ENCODE measurements at places on chromosomes 12 and 14.

GRCh38 chr12:20305470-20305869, 62.9 kb upstream of the PDE3A start:
- no peak for DNase-seq

DNA sequence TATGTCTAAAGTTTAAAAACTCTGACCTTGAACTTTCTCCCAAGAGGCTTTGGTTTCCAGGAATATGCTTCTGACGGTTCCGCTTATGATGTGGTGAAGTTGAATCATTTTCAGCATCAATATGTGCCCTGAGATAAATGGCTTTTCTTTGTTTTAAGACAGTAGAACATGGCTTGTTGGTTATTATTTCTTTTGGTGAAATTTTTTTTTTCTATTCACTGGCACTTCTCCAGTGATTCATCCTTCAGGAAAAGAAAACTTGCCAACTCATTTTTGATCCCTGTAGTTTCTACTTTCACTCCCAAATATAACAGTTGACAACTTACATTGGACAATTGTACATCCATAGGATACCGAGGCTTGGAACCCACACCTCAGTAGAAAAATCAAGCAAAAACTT, 1301.2 kb upstream of the FLRT2 start:
- DNase-seq, result no peak

DNA sequence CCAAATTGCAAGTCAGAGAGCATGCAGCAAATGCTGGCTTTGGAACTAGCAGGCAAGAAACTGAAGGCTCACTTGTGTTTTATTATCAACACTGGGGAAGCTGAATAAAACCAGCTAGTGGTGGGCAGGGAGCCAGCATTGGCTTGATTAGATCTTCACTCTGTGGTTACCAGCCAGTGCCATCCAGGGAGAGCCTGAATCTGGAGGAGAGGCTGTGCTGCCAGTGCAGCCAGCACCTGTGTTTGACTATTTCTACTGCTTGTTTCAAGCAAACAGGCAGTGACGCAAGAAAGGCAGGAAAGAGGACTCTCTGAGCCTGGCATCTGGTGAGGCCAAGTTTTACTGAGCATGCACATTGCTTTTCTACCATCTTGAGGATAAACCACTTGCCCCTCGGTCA, 247.0 kb downstream of the PHLDA1 start:
- no peak for DNase-seq

- DNase-seq, result no peak
Measured at GRCh38 chr14:51395361-51395849, 155.4 kb downstream of the TMX1 start.

DNA sequence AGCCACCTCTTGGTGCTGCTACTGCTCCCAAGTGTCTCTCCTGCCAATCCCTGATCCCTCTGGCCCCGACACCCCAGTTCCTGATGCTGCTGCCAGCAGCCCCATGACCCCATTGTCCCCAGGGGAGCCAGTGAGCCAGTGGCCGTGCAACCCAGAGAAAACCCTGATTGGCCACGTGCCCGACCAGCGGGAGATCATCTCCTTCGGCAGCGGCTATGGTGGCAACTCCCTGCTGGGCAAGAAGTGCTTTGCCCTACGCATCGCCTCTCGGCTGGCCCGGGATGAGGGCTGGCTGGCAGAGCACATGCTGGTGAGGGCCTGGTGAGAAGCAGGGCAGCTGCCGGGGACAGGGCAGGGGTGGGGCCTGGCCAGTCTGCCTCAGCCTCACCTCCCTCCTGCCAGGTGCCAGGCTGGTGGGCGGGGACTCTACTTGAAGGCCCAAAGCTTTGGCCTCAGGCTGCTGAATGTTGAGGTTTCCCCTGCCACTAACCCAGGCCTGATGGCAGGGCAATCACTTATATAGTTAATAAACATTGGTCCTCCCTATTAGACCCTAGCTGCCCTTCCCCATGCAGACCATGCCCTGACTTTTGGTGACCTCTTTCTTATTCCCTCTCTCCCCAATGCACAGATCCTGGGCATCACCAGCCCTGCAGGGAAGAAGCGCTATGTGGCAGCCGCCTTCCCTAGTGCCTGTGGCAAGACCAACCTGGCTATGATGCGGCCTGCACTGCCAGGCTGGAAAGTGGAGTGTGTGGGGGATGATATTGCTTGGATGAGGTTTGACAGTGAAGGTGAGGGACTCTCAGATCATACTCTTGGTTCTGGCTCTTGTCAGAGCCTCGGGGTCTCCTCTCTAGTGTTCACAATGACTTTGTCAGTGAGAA, 5.1 kb downstream of the PCK2 start:
- DNase-seq, result no peak

DNA sequence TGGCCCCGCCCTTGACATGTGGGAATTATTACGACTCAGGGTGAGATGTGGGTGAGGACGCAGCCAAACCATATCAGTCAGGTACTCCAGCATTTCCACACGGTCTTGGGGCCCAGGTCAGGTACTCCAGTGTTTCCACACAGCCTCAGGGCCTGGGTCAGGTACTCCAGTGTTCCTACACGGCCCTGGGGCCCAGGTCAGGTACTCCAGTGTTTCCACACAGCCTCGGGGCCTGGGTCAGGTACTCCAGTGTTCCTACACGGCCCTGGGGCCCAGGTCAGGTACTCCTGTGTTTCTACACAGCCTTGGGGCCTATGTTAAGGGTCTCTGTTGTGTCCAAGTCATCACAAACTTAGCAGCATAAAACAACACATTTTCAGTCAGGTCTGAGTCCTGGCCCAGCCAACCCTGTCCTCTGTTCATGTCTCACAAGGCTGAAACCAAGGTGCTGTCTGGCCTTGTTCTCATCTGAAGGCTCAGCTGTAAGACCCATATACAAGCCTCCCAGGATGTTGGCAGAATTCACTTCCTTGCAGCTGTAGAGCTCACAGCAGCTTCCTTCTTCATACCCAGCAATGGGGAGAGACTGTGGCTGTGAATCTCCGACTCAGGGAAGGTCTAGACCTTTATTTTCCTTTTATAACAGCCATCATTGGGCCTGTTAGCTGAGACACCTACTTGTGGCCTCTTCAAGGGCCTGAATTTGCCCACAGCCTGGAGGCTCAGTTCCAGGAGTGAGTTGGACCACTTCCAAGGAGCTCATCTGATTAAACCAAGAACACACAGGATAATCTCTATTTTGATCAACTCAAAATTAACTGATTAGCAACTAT, 107.6 kb upstream of the SFSWAP start:
- no peak for DNase-seq

DNA sequence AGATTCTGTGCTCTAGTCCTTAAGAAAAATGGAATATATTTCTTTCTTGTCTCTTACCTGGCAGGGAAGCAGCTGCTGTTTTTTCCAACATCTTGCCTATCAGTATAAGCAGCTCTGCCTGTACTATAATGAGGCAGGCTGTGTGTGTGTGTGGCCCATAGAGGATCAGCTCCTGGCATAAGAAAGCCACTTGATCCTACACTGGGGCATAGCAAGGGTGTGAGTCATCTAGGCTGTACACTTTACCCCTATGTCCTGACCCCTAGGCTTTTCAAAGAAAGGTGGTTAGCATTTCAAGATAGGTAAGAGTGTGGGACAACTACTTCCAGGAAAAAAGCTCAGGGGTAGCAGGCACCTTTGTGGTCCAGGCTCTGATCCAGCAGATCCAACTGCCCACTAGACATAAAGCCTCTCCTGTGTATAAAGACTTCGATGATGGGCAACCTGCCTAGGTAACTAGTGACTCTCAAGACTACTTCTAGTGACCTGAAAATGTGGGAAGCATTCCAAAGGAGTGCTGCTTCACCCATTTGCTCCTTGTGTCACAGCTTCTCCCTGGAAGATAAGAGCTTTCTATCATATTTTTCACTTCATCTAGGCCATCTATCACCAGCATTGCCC, 4.9 kb upstream of the SENP1 start:
- no peak for DNase-seq

GRCh38 chr12:80332827-80333226, 111.2 kb upstream of the PTPRQ start:
- DNase-seq, result no peak

DNA sequence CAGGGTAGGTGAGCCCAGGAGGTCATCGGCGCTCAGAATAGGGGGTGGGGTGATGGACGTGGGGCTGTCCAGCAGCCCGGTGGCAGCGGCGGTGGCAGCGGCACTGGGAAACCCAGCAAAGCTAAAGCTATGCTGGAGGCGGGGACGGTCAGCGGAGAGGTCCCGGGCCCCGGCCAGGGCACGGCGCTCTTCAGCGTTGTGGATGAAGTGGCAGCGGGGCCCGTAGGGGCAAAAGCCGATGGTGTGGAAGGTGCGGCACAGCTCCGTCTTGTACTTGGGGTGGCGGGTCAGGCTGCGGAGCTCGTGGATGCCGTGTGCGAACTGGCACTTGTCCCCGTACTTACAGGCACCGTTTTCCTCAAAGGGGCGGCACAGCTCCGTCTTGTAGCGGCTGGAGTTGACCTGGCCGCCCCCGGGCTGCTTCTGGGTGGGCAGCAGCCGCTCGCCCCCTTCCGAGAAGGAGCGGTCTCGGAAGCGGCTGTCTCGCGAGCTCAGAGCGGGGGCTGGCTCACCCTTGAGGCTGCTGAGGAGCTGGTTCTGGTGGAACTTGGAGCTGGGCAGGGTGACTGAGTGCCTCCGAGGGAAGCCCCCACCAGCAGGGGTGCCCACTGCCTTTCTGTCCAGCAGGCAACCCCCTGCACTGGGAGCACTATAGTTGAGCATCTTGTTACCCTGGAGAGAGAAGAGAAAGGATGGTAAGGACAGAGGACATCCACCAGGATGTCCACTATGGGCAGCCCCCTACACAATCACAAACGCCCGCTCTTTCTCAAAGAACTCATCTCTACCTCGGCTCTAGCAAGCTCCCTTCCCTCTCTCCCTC, 2.8 kb downstream of the ZFP36L1 start:
- no peak for DNase-seq

- DNase-seq, result no peak
Measured at GRCh38 chr12:103924761-103925641, 5.2 kb upstream of the HSP90B1 start.

DNA sequence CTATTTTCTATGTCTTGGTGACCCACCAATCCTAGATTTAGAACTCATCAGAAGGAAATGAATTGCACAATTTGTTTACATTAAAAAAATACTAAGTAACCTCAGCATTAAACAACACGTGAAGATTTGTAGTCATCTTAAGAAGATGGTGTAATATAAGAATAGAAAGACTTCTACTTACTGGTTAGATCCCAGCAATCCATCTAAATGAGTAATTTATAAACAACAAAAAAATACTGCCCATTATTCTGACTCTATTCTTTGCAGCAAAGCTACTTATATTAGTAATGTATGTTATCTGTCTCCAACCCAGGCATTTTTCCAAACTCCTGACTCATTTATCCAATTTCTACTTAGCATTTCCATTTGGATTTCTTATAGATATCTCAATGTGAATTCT, 67.8 kb downstream of the CD163L1 start:
- no peak for DNase-seq

- no peak for DNase-seq
Measured at GRCh38 chr12:109445191-109445609, 31.9 kb downstream of the KCTD10 start.

DNA sequence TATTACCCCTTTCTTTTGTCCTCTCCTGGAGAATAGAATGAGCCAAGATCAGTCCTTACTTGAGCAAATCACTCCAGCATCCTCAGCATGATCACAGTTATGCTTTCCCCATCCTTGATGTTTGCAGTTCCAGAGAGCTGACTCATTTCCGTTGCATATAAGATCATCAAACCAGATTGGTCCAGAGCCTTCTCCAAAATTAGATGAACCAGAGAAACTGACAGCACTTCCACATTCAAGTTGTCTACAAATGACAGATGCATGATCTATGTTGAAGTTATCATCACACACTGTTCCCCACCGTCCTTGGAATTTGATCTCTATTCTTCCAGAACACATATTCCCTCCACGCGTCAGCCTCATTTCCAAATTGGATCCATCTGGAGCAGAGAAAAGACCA, 4.8 kb downstream of the CD163 start:
- no peak for DNase-seq

GRCh38 chr14:22839159-22839779, 2.9 kb downstream of the MMP14 start:
- no peak for DNase-seq

- DNase-seq, result no peak
Measured at GRCh38 chr12:52918351-52918750, 13.5 kb upstream of the KRT8 start.

DNA sequence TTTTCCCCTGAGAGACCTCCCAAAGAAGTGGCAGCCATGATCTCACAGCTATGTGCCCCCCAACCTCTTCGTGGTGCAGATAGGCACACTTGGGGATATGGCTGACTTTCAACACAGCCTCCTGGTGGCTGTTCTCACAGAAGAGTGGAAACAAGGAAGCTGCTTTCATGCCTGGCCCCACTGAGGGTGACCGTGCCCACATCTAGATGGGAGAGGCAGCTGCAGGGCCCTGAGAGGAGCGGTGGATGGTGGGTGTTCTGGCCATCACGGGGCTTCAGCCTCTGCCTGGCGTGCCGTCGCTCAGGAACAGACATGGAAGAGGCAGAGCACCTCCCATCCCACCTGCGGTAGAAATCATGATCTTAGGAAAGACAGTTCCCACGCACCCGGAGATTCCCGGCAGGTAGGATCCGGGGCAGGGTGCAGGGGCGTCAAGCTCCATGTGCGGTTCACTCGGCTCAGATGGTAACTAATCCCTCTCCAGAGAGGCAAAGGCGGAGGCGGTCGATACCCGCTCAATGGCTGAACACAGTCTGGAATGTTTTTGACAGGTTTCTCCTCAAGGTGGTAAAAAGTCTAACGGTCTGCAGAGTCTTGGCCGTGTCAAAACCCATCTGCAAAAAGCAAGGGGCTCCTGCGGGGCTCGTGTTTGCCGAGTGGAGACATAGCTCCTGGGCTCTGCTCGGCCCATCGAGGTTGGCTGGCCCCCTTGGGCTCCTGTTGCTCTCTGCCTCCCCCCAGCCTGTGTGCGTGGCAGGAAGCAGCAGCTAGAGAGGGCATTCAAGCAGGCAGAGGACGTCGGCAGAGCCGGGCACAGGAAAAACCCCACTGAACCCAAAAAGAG, 225.2 kb upstream of the RTL1 start:
- no peak for DNase-seq

- DNase-seq, result no peak
Measured at GRCh38 chr14:37480446-37481290, 114.4 kb downstream of the FOXA1 start.

- DNase-seq, result no peak
Measured at GRCh38 chr12:13243516-13244070, 47.1 kb downstream of the EMP1 start.

DNA sequence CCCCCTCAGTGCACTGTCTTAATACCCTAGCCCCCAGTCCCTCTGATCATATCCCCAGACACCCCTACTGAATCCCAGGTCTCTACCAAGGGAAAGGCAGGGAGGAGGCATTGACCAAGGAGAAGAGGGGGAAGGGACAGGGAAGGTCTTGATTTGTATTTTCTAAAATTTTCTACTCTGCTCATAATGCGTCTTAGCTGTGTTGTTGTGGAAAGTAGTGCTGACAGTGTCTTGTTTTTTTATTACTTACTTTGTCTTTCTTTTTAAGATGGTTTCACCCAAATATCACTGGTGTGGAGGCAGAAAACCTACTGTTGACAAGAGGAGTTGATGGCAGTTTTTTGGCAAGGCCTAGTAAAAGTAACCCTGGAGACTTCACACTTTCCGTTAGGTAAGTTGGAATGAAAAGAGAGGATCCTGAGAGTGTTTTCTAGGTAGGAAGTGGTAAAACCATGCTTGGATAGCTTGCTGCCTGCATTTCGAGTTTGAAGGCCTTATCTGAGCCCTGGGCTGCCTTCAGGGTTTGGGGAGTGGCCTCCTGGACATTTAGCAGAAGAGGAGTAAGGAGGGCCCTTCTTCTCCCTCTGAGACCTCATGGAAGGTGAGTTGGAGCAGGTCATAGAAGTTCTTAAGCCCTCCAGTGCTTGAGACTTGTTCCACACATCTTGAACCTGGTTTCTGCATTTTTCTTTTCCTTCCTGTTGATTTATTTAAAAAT, 27.4 kb downstream of the PTPN11 start:
- DNase-seq, result no peak

Data from stimulated activated CD8-positive, alpha-beta memory T cell treated with anti-CD3 and anti-CD28 coated beads, Interleukin-15, amount 100 ng/mL, for 24 hours (primary cell).